ENCODE measurements at places on chromosomes 5 and 9. TPM values are rescaled to one million over a fixed set of nuclear protein-coding genes. Genes with fewer than 3 reads are reported as not detected.
A peak's percentile ranks its signal among the peaks of the same experiment; 100 is the strongest.

PSD2 gene
- 0.31 TPM for polyA plus RNA-seq

DNA sequence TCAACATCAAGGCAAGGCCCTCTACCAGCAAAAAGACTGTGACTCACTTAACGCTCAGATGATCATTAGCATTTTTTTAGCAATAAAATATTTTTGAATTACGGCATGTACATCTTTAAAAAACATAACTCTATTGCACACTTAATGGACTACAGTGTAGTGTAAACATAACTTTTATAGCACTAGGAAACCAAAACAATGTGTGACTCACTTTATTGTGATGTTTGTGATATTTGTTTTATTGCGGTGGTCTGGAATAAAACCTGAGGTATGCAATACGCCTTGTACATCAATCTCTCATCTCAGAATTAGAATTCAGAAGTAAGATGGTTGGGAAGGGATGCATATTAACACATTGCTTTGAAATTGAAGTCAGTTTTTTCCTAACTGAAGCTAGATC, 106.9 kb upstream of the PTCH1 start:
- no peak for DNase-seq

CER1 gene
- not detected for polyA plus RNA-seq

RLN2 gene
- 0.61 TPM for polyA plus RNA-seq

SURF1 gene
- 35.5 TPM for polyA plus RNA-seq

GRCh38 chr5:81749561-81750307, 1.2 kb downstream of the SSBP2 start:
- DNase-seq, result peak; percentile 26

DNA sequence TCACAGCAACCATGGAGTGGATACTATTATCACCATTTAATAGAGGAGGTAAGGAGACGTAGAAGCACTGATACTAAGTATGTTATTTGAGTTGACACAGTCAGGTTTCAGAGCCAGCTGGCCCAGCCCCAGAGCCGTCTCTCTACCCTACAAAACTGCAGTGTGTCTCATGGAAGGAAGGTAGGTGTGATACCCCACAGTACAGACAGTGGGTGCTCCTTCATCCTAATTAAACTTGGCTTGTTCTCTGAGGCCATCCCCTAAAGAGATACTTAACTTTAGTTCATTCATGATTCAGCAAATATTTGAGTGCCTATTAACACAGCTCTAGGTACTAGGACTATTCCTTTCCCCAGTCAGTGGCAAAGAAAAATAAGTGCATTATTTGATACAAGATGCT, 22.6 kb downstream of the PIP5K1B start:
- DNase-seq, result no peak

KIF12 gene
- 0.52 TPM for polyA plus RNA-seq

SFXN1 gene
- polyA plus RNA-seq, result 22.2 TPM

DNA sequence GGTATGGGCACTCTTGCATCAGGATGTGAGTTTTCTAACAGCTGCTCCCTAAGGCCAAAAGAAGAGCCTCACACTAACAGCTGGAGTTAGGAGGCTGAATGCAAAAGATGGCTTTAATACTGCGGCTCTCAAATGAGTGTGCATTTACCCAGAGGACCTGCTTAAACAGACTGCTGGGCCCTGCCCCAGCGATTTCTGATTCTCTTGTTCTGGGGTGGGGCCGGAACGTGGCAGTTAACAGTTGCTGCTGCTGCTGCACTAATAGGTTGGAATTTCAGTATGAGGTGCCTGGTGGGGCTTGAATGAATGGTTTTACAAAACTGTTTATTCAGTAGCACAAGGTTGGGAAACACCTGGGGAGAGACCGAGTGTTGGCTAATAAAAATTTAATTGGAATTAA, 26.1 kb downstream of the HMGCR start:
- DNase-seq, result no peak

GRCh38 chr5:35938568-35939227, at the start of gene CAPSL:
CAPSL (minus strand) TSS chr5:35938622; CDS start chr5:35921120, 17,502 bp downstream.
- DNase-seq, result peak; percentile 79

GRCh38 chr5:36744773-36745589, 131.6 kb upstream of the NIPBL start:
- DNase-seq, result no peak

- DNase-seq, result no peak
Measured at GRCh38 chr5:59999056-59999455, 105.5 kb upstream of the PDE4D start.

DNA sequence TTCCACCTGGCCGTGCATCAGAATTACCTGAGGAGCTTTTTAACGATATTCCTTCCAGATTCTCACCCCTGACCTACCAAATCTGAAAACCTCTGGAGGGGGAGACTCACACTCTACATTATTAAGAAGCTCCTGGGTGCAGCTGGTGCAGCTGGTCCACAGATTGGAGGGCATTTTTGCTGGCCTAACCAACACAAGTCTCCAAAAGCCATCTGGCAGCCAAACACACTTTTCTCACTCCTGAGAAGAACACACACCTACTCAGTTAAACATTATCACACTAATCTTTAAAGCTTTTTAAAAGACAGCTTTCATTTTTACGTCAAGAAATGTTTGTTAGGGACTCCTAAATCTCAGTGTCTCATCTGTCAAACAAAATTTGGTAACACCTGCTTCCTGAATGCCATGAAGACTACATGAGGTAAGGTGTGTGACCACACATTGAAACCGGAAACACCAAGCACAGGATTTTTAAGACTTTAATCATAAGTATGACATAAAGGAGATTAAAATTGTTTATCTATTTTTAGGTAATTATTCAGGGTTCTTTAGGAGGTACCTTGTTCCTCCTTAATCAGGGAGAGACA, 14.2 kb upstream of the PTPN3 start:
- DNase-seq, result no peak

MCC gene
- polyA plus RNA-seq, result 17.8 TPM

DNA sequence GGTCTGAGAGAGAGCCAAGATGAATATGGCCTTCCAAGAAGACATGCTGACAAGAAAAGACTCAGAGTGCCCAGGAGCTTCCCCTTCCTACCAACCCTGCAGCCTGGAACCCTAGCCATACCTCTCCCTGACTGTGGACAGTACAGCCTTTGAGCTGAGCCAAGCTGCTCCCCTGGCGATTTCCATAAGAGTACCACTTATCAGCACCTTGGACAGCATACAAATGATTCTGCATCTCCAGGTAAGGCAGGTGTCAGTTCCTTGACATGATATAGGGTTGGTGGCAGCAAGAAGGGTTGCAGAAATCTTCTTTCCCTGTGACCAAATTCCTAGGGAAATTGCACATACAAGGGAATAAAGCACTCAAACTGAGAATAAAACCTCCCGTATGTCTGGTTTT, 58.3 kb downstream of the MFAP3 start:
- no peak for DNase-seq

PRDM9 gene
- not detected for polyA plus RNA-seq

GRCh38 chr9:6566409-6567139, 79.0 kb downstream of the GLDC start:
- no peak for DNase-seq

GRCh38 chr5:139445325-139446170, 6.2 kb upstream of the DNAJC18 start:
- peak; percentile 62 for DNase-seq

CDH12 gene
- 0.40 TPM for polyA plus RNA-seq

DDX4 gene
- 0.23 TPM for polyA plus RNA-seq

- DNase-seq, result peak; percentile 78
Measured at GRCh38 chr5:135993880-135994636, 34.7 kb upstream of the TGFBI start.

- DNase-seq, result no peak
Measured at GRCh38 chr5:124438903-124439281, 307.5 kb downstream of the ZNF608 start.

DNA sequence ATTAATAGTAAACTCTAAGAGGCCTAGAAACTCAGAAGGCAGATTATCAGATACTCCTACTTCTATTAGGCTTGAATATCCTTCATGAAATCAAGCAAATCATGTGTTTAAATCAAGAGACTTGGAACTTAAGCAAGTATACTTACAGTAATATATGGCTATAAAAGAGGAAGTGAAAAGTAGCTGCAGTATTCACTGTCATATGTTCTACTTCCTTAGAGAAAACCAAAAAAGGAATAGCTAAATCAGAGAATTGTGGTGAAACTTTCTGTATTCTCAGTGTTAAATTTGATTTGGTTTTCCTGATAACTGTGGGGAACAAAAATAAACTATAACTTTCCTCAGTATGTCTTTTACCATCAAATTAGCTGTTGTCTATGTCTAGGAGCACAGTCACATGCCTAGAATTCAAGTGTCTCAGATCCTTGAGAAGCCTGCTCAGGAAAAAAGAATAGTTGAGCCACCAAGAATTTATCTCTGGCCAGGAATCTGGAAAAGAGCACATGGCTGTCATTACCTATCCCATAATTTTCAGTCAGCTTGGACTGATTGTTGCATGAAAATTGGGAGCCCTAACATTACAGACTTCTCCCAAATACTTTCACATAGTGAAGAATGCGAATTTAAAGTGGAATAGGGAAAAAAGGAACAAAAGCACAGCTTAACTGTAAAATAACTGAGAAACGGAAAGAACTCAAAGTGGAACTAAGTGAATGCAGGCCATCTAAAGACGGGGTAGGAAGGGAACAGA, 1.7 kb downstream of the FKBP15 start:
- DNase-seq, result no peak

- no peak for DNase-seq
Measured at GRCh38 chr5:119036101-119036762, 34.7 kb upstream of the DMXL1 start.

DNA sequence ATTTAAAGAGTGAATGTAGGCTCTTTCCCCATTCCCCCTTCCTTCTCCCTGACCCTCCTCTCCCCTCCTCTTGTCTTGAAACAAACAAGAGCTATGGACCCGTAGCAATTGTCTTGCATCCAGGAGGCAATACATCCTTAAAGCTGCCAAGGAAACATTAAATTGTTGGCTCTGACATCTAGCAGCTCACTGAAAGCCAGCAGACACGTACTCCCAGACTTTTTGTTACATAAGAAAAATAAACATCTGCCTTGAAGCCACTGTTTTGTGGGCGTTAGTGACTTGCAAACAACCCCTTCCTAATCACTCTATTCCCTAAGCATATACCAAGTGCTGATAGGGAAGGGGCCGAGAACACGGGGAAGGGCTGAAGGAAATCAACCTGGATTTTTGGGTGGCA, 8.6 kb downstream of the SLC45A2 start:
- DNase-seq, result peak; percentile 64

- DNase-seq, result no peak
Measured at GRCh38 chr5:148801682-148802276, 24.6 kb upstream of the ADRB2 start.

SELENOP gene
- polyA plus RNA-seq, result 166 TPM

Measured in hindlimb muscle (tissue), 1 donor.